ENCODE measurements at places on chromosomes 7 and 10.

GRCh38 chr10:132921818-132922807 is 20.3 kb downstream of the CFAP46 start:
- DNase-seq, result no peak

DNA sequence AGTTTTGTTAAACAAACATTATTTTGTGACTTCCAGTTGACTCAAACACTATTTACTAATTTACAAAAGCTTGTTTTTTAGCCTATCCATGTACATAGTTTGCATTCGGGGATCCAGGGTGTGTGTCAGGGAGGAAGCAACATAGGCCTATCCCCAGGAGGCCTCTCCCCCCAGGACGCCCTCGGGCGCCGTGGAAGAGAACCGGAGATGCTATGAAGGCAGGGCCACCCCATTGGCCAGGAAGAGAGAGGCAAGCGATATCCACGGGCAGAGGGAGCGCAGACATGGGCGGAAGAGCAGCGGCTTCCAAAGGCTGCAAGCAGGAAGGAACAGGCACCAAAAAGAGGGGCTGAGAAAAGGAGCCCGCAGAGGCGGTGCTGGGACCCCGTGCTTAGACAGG is 38.3 kb upstream of the EGFR start:
- DNase-seq, result no peak

DNA sequence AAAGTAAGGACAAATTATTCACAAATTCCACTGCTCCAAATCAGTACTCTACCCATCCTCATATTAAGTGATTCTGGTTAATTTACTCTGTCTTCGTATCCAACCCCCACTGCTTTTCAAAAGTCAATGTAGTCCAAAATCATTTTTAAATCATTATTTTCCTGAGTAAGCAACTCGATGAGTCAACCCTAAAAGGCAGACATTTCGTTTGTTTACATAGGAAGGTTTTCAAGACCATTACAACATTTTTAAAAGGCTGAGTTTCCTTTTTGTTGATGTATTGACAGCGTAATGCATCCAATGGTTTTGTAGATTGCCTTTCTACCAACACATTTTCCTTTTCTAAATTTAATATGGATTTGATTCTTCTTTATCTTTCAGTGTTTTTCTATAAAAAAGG is 523.0 kb upstream of the ANKRD30A start:
- DNase-seq, result no peak

- DNase-seq, result no peak
Measured at GRCh38 chr7:100720279-100720670, at the start of gene EPO. EPO (plus strand) TSS chr7:100720468; CDS start chr7:100720981, 513 bp downstream.

DNA sequence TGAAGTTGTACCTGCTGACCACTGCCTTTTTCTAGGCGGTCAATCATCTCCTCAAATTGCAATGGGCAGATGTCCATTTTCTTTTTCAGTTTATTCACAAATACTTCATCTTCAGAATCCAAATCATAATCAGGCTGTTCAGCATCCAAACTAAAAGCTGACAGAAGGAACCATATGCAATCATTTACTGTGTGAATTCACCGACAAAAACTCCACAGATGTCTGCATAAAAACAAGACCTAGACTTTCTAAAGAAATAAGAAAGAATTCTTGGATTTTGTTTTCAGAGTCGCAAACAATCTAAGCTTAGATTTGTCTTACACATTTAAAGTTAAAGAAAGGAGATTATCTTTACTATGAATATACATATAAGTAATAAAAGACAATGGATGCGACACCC is 53.4 kb downstream of the EPC1 start:
- DNase-seq, result no peak

GRCh38 chr10:6756716-6757115 is 176.6 kb upstream of the PRKCQ start:
- DNase-seq, result no peak

DNA sequence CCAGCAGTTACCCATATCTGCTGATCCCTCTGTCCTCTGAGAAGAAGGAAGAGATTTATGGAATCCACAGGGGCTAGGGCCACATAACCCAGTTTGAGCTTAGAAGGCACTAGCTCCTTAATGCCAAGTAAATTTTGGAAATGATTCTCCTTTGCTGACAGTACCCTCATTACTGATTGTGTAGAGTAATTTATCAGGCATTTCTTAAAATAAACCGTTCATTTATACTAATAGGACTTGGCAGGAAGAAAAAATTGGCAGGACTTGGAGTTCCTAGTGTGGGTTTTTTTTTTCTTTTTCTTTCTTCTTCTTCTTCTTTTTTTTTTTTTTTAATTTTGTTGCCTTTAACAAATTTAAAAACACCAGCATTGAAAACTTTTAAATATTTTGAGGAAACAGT is 645.7 kb downstream of the SUGCT start:
- no peak for DNase-seq

- no peak for DNase-seq
Measured at GRCh38 chr10:25142116-25142864, 32.5 kb upstream of the GPR158 start.

DNA sequence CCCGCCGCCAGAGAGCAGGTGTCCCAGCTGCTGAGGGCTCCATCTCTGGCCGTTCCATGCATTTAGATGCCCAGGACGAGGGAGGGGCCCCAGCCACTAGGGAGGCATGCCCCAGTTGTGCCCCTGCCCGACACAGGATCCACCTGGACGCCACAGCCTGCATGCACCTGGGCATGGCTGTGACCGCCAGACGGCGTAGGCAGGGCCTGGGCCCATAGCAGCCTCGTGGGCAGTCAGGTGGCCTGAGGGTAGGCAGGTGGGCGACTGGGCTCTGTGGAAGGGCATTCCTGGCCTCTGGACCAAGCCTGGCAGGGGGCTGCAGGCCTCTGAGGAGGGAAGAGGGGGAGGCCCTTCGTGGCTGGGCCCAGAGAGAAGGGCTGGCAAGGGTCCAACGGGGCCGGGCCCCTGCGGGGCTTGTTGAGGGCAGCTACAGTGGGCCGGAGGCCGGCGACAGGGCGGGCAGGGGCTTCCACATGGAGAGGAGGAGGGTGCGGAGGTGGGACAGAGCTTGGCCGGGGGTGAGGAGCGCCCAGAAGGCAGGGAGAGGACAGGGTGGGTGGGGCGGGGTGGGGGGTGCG is 76.0 kb upstream of the NKX6-2 start:
- DNase-seq, result no peak

GRCh38 chr10:7834262-7834661 is 16.0 kb downstream of the TAF3 start:
- DNase-seq, result no peak

DNA sequence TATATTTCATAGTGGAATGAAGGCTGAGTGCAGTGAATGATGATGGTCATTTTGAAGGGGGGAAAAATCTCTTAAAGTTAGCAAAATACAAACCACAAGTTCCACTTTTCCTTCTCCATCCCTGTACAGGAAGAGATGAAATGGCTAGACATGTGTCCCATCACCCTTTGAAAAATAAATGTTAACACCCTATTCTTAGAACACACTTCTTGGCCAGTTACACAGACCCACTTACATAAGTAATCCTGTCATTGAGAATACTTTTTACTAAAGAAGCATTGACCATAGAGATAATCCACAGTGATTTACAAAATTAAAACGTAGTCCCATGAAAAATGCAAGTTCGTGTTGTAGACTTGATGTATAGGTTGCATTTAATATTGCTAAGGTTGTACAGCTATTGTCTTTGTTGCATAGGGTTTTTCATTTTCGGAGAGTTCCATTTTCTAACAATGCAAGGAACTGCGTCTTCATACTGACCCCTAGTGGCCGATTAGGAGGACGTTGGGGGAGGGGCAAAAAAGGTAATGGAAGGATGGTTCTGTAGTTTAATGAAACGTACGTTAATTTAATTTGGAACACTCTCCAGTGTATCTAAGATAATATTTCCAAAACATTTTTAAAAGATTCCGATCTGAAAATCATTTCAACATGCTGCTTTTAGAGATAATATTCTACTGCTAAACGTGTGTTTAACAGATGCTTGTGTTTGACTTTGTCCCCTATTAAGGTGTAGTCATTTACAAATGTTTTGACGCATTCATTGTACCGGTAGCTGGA is 60.9 kb downstream of the ARMC3 start:
- DNase-seq, result peak; percentile 75

GRCh38 chr7:105978035-105978434 is 15.0 kb downstream of the CDHR3 start:
- no peak for DNase-seq

DNA sequence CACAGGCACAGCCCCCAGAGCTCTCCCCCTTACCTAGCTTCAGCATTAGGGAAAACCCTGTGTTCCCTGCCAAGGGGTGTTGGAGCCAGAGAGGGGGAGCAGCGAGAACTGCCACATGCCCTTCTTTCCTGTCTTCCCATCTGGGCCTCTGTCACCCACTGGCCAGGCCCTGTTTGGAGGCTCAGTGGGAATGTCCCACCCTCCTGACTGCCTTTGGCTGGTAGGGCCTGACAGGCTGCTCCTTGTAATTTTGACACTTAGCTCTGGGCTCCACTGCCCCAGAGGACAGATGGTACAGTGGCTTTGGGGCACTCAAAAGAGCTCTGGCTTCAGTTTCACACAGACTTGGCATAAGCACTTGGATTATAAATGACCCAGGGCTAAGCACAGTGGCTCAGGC is 50.6 kb downstream of the GRID2IP start:
- no peak for DNase-seq

DNA sequence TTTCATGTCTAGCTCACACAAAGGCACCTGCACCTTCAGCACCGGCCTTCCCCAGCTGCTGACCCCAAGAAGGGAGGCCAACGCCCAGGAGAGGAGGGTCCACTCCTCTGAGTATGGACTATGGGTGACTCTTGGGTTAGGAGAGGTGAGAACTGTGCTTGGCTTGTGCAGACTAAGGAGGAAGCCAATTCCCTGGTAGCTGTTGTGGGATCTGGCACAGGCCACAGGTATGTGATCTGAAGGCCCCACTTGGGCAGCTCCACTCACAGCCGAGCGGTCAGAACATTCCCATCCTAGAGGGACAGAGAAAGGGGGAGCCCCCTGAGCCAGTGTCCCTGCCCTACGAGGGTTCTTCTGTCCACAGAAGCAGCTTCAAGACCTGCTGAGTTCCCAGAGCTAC is 52.8 kb upstream of the FIGNL1 start:
- no peak for DNase-seq

Measured in activated CD8-positive, alpha-beta memory T cell treated with anti-CD3 and anti-CD28 coated beads, Interleukin-2, amount 10 ng/mL, durations not matched to agents 7 days and 5 days (primary cell).